ENCODE measurements at places on chromosomes 5 and 9.

GRCh38 chr5:10726179-10726912, 34.7 kb downstream of the DAP start:
- no peak for DNase-seq

GRCh38 chr5:54446379-54446732, 9.1 kb upstream of the HSPB3 start:
- DNase-seq, result no peak

DNA sequence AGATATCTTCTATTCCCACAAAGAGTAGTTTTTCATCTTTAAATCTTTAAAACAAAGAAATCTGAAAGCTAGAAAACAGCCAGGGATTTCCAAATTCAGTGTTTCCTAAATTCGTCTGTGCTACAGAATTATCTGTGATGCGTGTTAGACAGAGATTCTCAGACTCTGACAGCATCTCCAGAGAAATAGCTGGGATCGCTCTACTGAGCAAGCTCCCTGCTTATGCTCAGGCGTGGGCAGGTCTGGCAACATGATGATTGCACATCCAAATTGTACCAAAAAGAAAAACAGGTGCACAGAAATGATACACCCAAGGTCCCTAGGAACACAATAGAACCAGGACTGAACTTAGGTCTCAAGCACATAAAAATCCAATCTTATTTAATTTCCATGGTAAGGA, 22.8 kb upstream of the CRHBP start:
- no peak for DNase-seq

DNA sequence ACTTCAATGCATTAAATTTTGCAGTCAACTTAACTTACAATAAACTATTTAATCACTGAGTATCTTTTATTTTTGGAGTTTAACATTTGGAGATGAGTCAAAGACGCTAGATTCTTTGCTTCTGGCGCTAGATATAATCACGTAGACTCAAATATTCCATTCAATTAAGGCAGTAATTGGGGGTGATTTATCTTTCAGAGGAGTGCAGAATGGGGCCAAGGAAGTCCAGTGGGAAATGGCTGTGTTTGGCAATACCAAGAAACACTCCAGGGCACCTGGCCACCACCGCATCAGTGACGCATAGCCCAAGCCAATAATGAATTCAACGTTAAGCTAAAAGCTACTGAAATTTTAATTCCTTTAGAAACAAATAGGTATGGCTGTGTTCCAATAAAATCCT, 81.2 kb downstream of the PHAX start:
- DNase-seq, result no peak

DNA sequence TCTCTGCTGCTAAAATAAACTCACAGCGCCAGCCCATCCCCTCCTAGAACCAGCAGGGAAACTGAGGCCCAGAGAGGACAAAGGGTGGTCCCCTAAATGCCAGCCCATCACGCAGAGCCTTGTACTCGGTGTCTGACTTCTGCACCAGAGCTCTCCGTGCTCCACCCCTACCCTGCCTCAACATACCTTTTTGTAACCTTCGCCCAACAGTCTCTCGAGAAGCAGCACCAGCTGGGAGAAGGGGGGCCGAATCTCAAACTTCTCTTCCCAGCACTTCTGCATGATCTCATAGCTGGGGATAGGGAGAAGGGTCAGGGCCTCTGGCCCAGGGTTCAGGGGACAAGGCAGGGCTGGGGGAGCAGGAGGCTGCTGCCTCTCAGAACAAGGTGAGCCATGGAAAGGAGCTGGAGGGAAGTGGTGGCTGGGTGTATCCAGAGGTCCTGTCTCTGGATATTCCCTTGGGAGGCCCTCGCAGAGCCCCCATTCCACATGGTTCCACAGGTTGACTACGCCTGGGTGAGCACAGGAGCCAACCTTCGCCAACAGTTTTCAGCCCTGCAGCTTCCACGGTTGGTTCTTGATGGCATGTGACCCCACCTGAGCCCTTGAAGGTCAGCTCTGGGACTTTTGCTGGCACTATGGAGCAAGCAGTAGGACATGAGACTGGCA, 32.3 kb upstream of the CSF1R start:
- no peak for DNase-seq

DNA sequence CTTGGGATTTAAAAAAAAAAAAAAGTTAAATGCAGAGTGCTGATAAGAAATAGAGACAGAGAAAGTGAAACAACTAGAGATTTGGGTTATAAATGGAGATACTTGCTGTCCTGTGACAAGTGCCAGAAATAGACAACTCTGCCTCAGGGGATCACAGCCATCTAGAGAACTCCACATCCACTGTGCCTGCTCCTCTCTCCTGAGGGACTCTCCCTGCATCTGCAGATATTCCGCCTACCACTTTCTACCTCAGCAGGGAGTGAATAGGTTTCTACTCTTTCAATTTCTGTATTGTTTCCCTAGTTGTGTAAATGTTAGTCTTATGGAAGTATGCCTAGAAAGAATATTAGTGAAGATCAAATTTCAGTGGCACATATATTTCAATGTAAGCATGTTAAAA, 307.2 kb downstream of the HTR1A start:
- no peak for DNase-seq

DNA sequence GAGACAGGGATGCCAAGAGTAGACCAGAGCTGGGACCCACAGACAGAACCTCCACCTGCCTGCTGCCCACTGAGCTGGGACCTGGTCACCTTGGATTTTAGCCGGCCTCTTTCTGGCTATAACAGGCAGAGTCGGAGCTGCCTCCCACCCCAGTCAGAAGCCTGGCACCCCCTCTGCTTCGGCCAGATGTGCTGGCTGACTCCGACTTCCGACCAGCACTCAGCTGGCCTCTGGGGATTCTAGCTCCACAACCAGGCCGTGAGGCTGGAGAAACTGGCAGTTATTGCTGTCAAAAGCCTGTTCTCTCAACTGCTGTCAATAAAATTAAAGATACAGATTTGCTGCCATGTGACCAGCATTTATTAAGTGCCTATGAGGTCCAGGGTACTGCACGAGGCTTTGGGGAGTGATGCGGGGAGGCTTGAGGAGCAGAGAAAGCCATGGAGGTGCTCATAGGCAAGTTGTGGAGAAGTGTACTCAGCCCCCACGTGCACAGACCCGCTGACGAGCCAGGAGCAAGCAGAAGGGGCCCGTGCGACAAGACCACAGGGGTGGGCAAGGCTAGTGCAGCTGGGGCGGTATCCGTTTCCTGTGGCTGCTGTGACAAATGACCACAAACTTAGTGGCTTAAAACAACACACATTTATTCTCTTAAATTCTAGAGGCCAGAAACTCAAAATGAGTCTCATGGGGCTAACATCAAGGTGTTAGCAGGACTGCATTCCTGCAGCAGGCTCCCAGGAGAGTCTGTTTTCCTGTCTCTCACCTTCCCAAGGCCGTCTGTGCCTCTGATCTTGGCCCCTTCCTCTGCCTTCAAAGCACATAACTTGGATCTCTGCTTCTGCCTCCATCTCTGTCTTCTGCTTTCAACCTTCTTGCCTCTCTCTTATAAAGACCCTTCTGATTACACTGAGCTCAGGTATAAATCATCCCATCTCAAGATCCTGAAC, 13.1 kb downstream of the GFI1B start:
- DNase-seq, result no peak

GRCh38 chr9:115597330-115597895, 479.5 kb upstream of the TNC start:
- DNase-seq, result no peak

- no peak for DNase-seq
Observed at GRCh38 chr9:21414220-21414940, 5.5 kb downstream of the IFNA8 start.

GRCh38 chr5:133140311-133140710, 88.5 kb downstream of the HSPA4 start:
- no peak for DNase-seq

GRCh38 chr9:99294850-99295461, 72.9 kb downstream of the SEC61B start:
- DNase-seq, result no peak

DNA sequence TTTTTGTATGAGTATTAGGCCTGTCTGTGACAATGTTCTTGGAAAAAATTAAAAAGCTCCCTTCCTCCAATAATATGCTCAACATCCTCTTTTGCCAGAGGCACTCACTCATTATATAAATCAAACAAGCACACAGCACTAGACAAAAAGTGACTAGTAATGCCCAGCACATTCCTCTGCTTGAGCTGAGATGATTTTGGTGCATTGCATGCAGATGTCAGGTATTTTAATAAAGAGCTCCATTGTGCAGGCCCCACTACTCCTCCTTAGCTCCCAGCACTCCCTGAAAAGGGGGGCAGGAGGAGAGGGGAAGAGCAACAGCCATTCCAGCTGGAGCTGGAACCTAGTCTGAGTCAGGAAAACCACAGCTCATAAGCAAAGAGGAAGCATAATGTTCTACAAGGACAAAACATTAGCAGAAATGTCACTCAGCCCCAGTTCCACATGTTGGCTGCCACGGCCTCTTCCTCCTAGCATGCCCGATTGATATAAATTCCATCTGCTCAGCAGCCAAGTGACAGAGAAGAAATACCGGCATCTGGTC, 348.5 kb downstream of the BNC2 start:
- DNase-seq, result no peak

GRCh38 chr9:37102486-37102885, 17.9 kb upstream of the ZCCHC7 start:
- no peak for DNase-seq

DNA sequence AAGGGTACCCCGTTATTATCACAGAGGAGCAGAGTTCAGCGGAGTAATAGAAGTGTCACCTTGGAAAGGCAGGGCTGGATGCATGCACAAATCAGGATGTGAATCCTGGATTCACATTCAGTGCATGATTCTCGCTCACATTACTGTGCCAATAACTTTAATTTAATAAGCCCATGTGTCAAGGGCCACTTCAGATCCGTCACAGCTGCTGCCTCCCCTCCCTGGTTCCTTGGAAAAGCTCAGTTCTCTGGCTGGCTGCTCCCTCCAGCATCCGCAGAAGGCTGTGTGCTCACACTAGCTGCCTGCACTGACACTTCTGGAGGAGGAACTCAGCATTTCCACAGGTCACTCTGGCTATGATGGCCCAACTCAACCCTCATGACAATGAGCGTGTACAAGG, 256.8 kb upstream of the ADAMTS16 start:
- no peak for DNase-seq

GRCh38 chr5:95927927-95928723, 33.5 kb downstream of the ELL2 start:
- DNase-seq, result no peak

DNA sequence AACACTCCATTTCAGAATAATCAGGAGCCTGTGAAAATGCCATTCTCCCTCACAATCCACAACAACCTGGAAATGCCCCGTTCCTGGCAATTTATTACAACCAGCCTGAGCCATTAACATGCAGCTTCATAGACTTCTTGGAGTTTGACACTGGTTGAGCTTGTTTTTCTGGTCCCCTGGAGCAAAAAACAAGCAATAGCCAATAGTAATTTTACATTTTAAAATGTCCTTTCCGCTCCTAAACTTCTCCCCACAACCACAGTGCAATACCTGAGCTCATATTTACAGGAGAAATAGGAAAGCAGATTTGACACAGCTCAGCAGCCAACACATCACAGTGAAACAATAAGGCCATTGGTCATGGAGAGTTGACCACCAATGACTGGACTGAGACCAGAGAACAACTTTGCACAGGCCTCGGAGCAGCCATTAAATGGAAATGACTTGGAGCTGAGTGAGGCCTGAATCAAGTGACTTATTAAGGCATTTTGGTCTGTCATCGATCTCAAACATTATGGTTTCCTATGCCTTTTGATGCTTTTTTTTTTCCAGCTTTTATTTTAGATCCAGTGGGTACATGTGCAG, 73.0 kb downstream of the ENC1 start:
- DNase-seq, result no peak

GRCh38 chr5:167716126-167716775, 575.2 kb upstream of the WWC1 start:
- no peak for DNase-seq

GRCh38 chr9:126667190-126668055, 53.7 kb downstream of the LMX1B start:
- no peak for DNase-seq

GRCh38 chr9:101764472-101764871, 26.0 kb upstream of the GRIN3A start:
- DNase-seq, result no peak

DNA sequence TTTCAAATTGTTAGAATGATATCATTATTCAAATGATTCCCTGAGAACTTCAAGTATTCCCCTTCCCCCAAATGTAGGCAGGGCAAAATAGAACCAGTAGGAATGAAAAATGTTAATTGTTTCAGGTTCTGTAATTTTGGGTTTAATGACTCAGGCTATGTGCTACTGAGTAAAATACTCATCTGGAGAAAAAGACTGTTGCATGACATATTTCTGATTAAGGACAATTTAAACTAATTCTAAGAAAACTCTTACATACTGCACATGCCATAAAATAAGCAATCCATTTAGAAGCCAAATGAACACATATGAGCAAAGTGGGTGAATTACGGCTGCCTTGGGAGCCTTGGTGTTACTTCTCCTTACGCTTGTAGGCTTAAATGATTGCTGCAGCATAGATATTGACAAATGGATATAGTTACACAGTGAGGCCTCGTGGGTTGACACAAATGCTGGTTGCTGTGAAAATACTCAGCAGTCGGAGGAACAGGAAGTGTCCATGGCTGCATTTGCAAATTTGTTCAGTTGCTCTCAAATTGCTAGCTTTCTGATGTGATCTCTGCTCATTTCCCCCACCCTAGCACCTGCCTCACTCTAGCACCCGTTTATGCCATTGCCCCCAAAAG, 174.9 kb upstream of the DMAC1 start:
- DNase-seq, result no peak

GRCh38 chr5:72601861-72602260, 94.7 kb upstream of the ZNF366 start:
- DNase-seq, result no peak

DNA sequence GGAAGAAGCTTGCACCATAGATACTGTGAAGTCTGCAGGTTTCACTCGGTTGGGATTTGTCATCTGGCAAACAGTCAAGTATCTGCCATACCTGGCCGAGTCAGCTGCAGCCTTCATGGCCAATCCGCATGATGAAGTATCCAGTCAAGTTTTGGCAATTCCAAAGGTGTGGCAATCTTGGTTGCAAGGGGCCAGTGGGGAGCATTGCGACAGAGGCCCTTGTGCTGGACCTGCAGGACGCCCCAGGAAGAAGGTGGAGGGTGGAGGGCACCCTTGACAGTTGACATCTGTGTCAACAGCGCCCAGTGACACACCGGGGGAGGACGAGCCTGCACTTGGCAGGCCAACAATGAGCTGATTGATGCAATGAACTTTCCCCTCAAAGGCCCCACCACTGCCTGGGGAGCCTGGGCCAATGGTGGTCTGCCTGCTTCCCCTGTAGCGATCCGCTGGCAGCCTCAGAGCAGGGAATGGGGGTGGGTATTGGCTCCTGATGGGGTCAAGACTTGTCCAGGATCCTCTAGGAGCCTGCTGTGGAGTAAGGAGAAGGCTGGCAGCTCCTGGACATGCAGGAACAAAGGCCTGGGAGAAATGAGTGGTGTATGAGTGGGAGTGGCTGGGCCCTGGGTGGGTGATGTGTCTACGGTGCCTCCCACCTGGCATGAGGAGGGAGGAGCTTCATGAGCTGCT, 122.8 kb upstream of the PITX1 start:
- DNase-seq, result no peak

- no peak for DNase-seq
Observed at GRCh38 chr9:127545196-127546124, 66.6 kb upstream of the STXBP1 start.
